Occipital lobe (tissue), 3 donors: ENCODE measurements at places on chromosomes 11 and 22. TPM values are rescaled to one million over a fixed set of nuclear protein-coding genes. Genes with fewer than 3 reads are reported as not detected.

OR10V1 gene
- total RNA-seq, result not detected

NRIP3 gene
- 17.9 TPM for total RNA-seq

DNA sequence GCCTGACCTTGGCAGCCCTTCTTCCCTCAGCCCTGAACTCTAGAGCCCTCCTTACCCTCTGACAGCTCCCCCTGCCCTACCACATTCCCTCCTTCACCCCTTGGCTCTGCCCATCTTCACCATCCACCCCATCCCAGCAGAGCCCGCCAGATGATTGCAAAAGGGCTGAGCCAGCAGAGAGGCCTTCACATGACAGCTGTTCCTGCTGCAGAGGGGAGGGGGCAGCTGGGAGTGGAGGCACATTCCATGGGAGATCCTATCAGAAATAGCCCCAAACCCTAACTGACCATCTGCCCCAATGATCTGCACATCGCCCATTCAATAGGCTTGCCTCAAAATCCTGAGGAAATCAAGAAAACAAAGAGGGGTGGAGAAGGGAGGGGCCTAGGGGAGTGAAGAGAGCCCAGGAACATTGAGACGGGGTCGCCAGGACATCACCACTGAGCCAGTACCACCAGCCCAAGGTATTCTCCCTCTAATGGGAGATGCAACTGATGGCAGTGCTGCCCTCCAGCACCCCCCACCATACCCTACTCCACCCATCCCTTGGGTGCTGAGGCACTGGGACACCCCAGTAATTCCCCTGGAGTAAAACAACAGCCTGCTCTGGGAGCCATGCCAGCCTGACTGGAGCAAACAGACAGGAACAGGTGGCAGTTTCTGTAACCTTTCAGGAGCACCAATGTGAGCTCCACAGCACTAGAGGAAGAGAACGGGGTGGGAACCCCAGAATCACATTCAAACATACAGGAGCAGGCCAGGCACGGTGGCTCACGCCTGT is 8.0 kb upstream of the AHNAK start:
- DNase-seq, result no peak

DNA sequence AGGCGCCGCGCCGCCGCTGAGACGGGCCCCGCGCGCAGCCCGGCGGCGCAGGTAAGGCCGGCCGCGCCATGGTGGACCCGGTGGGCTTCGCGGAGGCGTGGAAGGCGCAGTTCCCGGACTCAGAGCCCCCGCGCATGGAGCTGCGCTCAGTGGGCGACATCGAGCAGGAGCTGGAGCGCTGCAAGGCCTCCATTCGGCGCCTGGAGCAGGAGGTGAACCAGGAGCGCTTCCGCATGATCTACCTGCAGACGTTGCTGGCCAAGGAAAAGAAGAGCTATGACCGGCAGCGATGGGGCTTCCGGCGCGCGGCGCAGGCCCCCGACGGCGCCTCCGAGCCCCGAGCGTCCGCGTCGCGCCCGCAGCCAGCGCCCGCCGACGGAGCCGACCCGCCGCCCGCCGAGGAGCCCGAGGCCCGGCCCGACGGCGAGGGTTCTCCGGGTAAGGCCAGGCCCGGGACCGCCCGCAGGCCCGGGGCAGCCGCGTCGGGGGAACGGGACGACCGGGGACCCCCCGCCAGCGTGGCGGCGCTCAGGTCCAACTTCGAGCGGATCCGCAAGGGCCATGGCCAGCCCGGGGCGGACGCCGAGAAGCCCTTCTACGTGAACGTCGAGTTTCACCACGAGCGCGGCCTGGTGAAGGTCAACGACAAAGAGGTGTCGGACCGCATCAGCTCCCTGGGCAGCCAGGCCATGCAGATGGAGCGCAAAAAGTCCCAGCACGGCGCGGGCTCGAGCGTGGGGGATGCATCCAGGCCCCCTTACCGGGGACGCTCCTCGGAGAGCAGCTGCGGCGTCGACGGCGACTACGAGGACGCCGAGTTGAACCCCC is 798 bp downstream of the BCR start:
- no peak for DNase-seq
